Lower leg skin (tissue), 4 donors: ENCODE measurements at places on chromosomes 4 and X.

DNA sequence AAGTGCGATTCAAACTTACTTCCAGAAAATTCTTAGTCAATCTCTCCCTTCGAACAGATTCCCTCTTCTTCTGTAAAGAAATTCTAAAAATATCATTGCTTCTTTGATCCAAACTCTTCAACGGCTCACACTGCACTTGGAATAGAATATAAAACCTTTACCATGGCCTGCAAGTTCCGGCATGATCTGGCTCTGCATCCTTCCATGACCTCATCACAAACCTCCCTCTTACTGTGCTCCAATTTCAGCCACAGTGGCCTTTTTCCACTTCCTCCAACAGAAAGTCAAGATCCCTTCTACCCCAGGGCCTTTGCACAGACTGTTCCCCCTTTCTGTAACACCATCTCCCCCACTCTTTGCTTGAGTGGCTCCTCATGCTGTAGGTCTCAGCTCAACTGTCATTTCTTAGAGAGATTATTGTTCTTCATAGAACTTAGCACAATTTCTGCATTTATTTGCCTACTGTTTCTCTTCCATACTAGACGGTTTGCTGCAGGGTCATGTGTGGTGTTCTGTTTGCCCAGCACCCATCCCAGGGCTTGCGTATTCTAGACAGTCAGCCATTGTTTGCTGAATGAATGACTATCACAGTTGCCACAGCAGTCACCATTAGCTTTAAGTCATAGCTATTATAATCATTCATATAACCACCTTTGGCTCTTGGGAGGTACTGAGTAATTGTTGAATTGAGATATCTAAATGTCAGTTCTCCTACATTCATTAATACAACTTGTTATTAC lies 1.9 kb upstream of the STOX2 start:
- no peak for DNase-seq

DNA sequence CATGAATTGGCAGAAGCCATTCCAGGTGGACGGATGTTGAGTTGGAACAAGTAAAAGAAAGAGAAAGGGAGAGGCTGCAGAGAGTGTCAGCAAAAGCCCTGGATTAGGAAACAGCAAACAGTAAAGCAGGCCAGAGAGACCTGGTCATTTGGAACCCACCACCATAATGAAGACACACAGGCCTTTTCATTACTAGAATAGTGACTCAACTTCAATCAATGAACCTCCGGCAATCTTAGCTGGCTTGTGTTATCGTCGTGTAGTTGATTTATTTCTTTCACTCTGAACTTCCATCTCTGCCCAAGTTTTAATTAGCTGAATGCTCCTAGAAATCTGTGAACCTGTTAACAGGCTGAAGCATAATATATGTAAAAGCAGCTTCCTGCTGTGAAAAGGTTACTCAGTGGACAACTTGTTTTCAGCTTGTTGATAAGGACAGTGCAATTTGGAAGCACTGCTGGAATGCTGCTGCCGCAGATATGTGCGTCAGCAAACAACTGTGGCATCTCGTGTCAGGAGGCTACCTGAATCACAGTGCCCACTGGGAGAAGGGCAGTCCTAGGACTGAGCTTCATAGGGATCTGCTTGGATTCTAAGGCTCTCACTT lies 68.8 kb downstream of the SPANXN4 start:
- no peak for DNase-seq

DNA sequence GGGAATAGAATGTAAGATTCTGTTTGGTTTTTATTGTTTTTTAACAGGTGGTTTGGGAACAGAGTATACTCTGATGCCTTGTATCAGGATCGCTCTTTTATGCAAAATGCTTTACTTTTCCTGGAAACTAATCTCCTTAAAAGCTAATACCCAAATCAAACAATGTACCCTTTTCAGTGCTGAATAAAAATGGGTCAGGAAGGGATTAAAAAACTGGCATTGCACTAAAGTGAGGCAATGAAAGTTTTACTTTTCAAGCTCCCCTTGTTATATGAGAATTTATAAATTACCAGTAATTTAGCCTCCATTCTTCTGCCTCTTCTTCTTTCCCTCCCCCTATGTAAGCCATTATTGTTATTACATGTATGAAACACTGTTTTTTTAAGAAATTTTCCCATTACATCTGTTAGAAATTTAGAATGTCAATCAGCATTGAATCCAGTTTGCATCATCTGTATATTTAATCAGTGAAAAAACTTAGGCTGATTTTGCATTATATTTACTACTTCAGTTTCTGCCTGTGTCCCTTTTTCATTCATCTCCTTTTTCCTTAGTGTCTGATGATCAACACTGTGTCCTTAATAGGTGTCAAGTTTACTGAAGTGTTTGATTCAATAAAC lies 89.7 kb upstream of the NPNT start:
- no peak for DNase-seq

GRCh38 chrX:41471786-41472185 lies 24.6 kb downstream of the NYX start:
- DNase-seq, result no peak

DNA sequence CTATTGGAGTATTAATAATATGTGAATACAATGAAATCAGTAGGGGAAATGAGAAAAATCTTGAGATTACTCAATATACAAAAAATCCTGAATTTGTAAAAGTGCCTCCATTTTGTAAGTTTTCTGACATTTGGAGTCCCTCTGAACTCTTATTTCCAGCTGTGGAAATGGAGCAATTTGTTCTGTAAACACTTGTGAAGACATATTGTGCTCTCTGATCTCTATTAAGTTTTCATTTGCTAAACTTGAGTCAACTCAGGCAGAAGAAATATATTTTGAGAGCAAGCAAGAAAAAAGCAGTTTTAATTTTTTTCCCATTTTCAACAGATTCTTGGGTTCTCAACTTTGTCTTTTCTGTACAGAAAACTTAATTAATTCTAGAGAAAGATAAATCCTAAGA lies 51.4 kb upstream of the PCDH18 start:
- DNase-seq, result no peak

- no peak for DNase-seq
Observed at GRCh38 chr4:91957963-91958362, 345.8 kb upstream of the GRID2 start.
